Activated CD8-positive, alpha-beta memory T cell treated with anti-CD3 and anti-CD28 coated beads, Interleukin-2, amount 50 U/mL, for 4 hours (primary cell): ENCODE measurements at places on chromosomes 2 and 18.

GRCh38 chr2:134207589-134208209 is 46.2 kb upstream of the MGAT5 start:
- DNase-seq: peak; percentile 69

GRCh38 chr2:15316370-15316814 is 244.7 kb downstream of the NBAS start:
- DNase-seq: peak; percentile 15

DNA sequence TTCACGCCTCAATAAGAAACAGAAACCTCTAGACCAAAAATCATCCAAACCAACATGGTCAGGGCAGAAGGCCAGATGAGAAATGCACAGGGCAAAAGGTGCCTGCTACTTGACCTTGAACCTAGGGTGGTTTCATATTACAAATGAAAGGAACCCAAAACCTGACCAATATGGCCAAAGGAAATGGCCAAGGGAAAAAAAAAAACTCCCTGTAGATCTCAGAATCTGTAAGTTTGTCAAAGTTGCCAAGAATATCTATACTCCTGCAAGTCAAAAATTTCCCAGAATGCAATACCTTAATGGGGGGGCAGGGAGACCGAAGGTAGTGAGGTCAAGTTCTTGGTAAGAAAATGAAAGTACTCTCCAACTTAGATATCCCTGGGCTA is 47.2 kb downstream of the HIBCH start:
- DNase-seq: no peak

DNA sequence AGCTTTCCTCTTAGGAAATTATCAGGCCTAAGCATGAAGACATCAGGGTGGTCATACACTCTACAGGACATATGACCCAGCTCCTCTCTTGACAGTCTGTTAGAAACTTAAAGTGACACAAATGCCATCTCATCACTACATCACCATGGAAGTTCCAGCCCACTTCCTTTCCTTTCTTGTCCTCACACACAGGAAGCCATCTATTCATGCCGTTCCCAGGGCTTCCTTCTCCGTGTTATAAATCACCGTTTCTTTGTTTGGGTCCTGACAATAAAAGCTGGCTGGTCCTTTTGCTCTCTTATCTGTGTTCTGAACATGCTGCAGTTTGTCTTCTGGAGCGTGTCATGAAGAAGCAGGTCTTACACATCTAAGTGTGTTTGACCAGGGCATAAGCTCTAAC is 692.1 kb upstream of the CELF4 start:
- no peak for DNase-seq

DNA sequence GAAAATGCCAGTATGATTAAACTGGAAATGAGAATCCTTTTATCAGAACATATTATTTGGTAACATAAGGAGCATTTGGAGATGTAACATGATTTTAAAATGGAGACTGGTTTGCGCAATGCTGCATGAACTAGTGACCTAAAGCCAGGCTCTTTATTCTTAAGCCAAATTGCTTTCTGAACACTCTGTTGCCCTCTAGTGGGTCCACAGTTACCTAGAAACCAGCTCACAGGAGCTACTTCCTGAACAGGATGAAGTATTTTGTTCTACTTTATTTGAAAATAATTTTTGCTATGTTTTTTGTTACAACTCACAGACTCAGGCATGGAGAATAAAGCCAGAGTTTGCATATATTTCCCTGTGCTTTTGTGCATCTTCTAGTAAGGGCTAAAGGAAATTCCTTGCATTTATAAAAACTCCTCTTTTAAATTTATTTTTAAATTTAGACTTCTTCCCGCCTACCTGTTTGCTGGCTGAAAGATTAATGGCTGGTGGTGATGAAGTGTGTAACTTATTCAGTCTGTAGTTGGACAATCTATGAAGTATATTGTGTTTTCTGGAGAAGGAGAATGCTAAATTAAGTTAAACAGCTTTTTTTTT is 146.7 kb downstream of the PARD3B start:
- DNase-seq: no peak

- DNase-seq: no peak
These were observed 40.6 kb downstream of the PMS1 start for GRCh38 chr2:189824694-189825396.

DNA sequence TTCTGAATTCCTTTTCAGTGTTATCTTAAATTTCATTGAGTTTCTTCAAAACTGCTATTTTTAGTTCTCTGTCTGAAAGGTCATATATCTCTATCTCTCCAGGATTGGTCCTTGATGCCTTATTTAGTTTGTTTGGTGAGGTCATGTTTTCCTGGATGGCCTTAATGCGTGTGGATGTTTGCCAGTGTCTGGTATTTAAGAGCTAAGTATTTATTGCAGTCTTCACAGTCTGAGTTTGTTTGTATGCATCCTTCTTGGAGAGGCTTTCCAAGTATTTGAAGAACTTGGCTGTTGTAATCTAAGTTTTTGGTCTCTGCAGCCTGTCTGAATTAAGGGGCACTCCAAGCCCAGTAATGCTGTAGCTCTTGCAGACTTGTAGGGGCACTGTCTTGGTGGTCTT is 249.3 kb downstream of the ZNF385B start:
- DNase-seq: no peak

- DNase-seq: peak; percentile 50
These were observed 11.3 kb downstream of the STK17B start for GRCh38 chr2:196160101-196160500.

GRCh38 chr2:60484133-60484645 is 69.3 kb downstream of the BCL11A start:
- no peak for DNase-seq

GRCh38 chr2:160354677-160355076 is 138.9 kb downstream of the RBMS1 start:
- DNase-seq: no peak

GRCh38 chr2:112658839-112659667 is 13.3 kb downstream of the SLC20A1 start:
- DNase-seq: no peak

DNA sequence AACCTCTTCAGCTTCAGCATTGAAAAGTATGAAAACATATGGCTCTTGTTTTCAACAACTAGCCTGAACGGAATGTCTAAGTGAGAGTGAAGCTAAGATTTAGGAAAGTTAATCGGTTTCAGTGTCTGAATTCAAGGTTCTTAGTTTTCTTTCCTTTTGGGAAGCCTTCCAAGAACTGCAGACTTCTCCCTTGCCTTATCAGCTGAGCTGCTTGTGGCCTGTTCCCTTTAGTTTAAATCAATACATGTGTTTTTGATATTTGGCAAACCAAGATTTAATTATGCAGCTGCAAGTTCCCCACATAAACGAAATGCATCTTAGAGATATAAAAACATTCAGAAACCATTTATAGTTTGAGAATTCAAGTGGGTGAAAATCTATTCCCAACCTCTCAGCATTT is 274.3 kb upstream of the NRP2 start:
- no peak for DNase-seq

GRCh38 chr2:65159906-65160305 is 30.0 kb upstream of the RAB1A start:
- no peak for DNase-seq

- no peak for DNase-seq
These were observed 33.2 kb downstream of the RAPH1 start for GRCh38 chr2:203501873-203502272.

GRCh38 chr2:147137711-147138110 is 707.1 kb upstream of the ACVR2A start:
- no peak for DNase-seq
